HT-29 (cell line): ENCODE measurements at places on chromosomes 1 and 21.

DNA sequence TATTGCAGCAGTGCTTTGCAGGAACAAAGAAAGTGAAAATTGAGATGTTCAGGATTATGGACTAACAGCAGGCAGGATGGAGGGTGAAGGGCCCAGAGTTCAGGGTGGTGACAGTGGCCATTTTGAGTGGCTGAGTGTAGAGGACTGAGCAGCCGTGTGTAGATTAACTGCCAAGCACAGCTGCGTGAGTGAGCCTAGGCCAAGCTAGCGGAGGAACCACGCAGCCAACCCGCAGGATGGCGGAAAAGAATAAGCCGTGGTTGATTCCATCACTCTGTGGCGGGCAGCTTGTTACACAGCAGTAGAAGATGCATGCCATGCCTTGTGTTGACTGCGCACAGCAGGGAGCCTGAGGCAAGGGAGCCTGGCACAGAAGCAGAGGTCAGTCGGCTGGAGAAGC, 102.5 kb upstream of the KIF26B start:
- no peak for DNase-seq

DNA sequence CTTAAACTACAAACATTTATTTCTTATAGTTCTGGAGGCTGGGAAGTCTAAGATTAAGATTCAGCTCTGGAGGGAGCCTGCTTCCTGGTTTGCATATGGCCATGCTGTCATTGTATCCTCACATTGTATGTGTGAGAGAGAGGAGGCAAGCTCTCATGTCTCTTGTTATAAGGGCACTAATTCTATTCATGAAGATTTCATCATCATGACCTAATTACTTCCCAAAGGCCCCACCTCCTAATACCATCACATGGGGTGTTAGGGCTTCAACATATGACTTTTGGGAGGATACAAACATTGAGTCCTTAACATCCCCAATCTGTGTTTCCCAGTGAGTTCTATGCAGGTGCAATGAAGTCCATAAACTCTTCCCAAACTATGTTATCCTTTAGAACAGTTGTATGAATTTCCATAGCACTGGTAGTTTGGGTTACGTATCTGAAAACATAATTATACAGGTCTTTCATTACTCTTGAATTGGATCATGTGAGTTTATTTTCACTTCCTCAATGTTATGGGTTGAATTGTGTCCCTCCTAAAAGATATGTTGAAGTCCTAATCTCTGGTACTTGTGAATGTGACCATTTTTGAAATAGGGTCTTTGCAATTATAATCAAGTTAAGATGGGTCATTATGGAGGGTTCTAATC, 124.2 kb downstream of the RUNX1 start:
- DNase-seq: no peak

GRCh38 chr1:45687754-45688740, at the start of gene TMEM69:
TMEM69 (plus strand) TSS chr1:45688181; CDS start chr1:45691069, 2,888 bp downstream.
- DNase-seq: peak; percentile 91

- peak; percentile 33 for DNase-seq
These were observed 42.0 kb downstream of the ZBTB18 start for GRCh38 chr1:244092964-244093638.
